ENCODE measurements at places on chromosomes 3 and 15.
A peak's percentile ranks its signal among the peaks of the same experiment; 100 is the strongest.

GRCh38 chr15:95227235-95227634, 995.9 kb downstream of the MCTP2 start:
- DNase-seq: no peak

DNA sequence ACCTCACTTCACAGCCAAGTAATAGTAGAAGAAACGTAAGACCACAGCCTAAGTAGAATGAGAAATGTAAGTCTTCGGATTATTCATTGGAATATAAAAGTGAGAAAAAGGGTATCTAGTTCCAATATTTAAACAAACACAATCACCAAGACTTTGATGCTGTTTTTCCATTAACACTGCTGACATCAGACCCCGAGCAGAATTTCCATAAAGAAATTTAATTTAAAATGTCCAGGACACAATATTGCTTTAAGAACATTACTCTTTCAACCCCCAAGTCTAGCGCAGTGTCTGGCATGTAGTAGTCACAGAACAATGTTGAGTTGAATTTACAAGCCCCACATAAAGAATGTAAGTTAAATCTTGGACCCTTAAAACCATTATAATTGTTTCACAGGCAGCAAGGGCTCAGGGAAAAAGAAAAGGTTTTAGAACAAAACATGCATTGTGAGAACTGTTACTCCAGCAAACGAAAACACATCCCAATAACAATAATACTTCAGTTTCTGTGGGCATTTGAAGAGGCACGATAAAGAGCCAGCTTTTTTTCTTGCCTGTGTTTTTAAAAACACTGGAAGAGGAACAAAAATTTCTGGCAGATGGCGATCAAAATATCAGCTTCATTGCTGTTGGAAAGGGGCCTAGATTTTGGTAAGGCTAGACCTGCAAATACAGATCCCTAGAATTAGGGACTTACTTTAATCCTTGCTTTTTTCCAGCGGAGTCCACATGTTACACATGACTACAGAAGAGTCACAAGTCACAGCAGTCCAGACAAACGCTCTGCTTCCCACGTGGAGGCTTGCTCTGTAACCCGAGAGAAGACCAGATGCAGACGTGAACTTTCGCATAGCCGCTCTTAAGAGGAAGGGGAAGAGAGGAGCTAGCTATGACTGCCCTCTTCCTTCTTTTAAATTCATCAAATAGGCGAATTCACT, 77.9 kb upstream of the IGSF10 start:
- no peak for DNase-seq

GRCh38 chr15:26866298-26867199, at the start of gene GABRA5:
Gene GABRA5 (plus strand): TSS chr15:26867062. CDS start chr15:26869249, 2,187 bp downstream.
- peak; percentile 81 for DNase-seq

GRCh38 chr3:59064728-59065127, 14.9 kb upstream of the CFAP20DC start:
- no peak for DNase-seq

DNA sequence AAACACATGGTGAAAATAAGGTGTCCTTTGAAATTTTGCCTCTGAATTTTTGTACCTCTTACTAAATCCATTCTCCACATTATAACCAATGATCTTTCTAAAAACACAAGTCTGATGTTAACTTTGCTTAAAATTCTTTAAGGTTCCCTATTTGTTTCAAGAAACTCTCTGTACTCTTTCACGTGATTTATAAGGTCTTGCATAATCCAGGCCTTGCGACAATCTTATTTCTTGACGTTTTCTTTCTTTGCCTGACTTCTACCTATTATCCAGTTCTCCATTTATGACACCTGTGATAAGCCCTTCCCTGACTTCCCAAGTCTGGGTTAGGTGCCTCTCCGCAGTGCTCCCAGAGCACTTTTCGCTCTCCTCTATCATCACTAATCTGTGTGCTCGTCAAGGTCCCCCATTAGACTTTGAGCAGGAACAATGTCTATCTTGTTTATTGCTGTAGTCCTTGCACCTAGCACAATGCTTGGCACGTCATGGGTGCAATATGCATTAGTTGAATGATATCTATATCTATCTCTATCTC, 24.3 kb upstream of the KPNA1 start:
- DNase-seq: no peak

DNA sequence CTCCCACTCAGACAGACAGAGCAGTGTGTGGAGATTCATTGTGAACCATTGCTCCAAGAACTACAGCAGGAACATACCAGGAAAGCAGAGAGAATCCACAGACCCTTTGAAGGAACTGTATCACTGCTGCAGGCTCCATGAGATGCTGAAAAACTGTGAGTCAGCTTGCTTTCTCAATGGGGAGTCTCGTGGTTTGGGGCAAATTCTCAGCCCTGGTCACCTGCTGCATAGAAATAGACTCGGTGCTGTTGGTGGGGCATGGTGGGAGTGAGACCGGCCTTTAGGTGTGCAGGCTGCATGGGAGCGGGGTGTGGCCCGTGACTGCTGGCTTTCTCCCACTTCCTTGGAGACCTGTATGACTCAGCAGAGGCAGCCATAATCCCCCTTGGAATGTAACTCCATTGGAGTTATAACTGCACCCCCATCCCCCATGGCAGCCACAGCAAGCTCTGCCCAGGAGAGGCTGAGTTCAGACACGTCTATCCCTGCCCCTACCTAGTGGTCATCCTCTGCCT, 35.6 kb downstream of the ALCAM start:
- DNase-seq: peak; percentile 8

- no peak for DNase-seq
These were observed 46.7 kb upstream of the MTMR14 start for GRCh38 chr3:9602620-9603019.

- no peak for DNase-seq
These were observed 545.3 kb downstream of the GBE1 start for GRCh38 chr3:81216192-81216591.

DNA sequence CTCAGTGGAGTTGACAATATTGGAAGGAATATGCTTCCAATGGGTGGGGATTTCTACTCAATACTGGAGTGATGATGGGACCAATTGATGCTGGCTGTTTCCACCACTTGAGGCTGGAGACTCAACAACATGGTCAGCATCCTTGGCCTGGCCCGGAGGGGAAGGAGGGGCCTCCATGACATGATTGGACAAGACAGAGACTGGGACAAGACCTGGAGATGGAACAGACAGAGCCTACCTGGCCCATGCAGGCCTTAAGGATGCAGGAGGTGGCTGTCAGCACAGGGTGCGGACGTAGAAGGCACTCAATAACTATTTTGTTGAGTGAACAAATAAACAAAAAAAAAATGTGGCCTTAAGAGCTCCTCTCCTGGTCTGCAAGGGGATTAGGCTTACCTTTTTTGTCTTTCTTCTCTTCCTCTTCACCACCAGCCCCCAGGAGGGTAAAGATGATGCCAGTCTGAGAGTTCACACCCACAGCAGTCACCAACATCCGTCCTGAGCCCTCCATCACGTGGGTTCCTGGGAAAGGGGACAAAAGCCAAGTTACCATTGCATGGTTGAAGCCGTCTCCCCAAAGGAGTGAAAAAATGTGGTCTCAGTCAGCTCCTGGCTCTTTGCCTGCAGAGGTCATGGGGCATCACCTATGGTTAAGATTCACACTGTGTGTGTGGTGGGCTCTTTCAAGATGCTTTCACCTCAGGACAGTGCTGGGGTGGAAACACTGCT, 67.1 kb upstream of the SEC13 start:
- DNase-seq: no peak

- DNase-seq: no peak
These were observed 9.0 kb downstream of the KY start for GRCh38 chr3:134641671-134642300.

- DNase-seq: no peak
These were observed 440.7 kb upstream of the THBS1 start for GRCh38 chr15:39140060-39140604.

- peak; percentile 17 for DNase-seq
These were observed 170.8 kb downstream of the IGSF11 start for GRCh38 chr3:118863731-118864322.

DNA sequence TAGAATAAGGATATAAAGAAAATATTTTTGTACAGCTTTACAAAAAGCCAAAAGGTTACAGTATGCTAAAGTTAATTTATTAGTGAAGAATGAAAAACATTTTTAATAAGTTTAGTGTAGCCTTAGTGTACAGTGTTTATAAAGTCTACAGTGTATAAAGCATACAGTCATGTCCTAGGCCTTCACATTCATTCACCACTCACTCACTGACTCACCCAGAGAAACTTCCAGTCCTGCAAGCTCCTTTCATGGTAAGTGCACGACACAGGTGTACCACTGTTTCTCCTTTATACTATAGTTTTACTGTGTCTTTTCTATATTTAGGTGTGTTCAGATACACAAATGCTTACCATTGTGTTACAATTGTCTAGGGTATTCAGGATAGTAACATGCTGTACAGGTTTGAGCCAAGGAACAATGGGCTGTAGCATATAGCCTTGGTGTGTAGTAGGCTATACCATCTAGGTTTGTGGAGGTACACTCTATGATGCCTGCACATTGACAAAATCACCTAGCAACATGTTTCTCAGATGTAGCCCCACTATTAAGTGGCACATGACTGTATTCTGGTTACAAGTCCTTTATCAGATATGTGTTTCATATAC, 197.1 kb upstream of the KBTBD8 start:
- no peak for DNase-seq

DNA sequence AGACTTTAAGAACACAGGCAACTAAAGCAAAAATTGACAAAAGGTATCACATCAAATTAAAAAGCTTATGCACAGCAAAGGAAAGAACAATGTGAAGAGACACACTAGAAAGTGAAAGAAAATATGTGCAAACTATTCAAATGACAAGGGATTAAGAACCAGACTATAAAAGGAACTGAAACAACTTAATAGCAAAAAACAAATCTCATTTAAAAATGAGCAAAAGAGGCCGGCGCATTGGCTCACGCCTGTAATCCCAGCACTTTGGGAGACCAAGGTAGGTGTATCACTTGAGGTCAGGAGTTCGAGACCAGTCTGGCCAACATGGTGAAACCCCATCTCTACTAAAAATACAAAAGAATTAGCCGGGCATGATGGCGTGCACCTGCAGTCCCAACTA, 14.4 kb downstream of the NGLY1 start:
- no peak for DNase-seq

GRCh38 chr3:152524198-152525140, 255.7 kb downstream of the MBNL1 start:
- DNase-seq: peak; percentile 15

DNA sequence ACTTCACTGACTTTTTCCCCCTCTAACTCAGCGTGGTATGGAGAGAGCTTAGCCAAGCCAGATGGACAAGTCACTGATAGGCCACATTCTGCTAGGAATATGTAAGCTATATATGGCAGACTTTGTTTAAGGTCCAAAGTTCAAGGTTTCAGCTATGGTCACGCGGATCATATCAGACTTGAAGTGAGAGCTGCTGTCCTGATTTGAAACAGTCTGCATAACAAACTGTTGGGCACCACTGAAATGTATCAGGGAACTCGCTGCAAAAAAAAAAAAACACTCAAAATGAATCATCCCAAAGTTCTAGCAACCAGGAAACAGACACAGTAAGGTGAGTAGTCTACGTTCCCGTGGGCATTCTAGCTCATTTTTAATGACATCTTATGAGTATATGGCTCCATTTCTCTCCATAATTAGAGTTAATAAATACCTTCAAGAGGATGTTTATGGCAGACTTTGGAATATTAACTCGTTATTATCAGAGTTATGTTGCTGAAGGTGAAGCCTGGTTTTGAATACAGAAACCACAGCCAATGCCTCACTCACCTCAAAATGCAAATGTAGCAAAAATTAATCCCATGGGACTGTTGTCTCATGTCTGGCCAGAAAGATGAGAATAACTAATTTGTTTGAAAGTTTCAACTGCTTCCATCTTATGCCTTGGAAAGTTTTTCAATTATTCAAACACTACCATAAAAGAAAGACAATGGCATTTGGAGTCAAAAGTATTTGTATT, 12.3 kb downstream of the DPH3 start:
- DNase-seq: no peak

DNA sequence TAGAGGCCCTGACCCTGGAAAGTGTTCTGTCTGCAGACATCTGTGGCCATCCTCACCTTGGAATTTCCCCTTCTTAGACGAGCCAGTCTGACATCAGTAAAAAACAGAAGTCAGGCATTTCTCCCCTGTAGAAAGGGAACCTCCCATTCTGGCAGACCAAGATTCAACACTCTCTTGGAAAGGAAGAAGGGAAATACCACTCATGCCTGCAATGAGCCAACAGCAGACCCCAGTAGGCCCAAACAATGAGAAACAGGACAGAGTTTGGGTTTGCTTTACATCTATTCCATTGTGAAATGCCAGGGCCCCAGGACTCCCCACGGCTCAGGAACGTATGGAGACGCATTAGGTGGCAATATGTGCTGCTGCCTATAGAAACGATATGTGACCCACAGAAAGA, 264.0 kb upstream of the NSMCE3 start:
- peak; percentile 45 for DNase-seq

- no peak for DNase-seq
These were observed 1487.0 kb upstream of the GBE1 start for GRCh38 chr3:83248454-83248853.

- no peak for DNase-seq
These were observed 3.3 kb downstream of the SCAMP2 start for GRCh38 chr15:74869726-74870407.

- no peak for DNase-seq
These were observed 58.9 kb upstream of the ETV5 start for GRCh38 chr3:186167646-186168395.

DNA sequence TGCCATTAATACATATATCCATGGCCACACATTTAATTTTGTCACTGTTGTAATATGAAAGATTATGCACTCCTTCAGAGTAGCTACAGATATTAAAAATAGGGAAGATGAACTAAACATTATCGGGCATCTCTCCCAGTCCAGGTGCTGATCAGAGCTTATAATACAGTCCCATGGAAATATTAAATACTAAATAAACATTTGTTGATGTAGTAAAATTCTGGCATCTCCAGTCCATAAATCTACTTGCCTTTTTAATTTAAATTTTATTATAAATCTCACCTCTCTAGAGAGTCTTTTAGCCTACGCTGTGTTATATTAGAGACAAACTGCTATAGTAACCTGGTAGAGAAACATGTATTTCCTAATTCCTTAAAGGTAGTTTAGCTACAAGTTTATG, 297.6 kb downstream of the GRM7 start:
- no peak for DNase-seq

GRCh38 chr15:66894986-66895780, 170.2 kb upstream of the SMAD3 start:
- no peak for DNase-seq

- DNase-seq: no peak
These were observed 87.5 kb downstream of the TNIK start for GRCh38 chr3:171372694-171373093.

GRCh38 chr3:100209948-100210771, 50.6 kb upstream of the TBC1D23 start:
- no peak for DNase-seq

GRCh38 chr3:136490646-136491405, 240.7 kb downstream of the PCCB start:
- no peak for DNase-seq

- no peak for DNase-seq
These were observed 177.0 kb downstream of the CNTN6 start for GRCh38 chr3:1269808-1270207.

DNA sequence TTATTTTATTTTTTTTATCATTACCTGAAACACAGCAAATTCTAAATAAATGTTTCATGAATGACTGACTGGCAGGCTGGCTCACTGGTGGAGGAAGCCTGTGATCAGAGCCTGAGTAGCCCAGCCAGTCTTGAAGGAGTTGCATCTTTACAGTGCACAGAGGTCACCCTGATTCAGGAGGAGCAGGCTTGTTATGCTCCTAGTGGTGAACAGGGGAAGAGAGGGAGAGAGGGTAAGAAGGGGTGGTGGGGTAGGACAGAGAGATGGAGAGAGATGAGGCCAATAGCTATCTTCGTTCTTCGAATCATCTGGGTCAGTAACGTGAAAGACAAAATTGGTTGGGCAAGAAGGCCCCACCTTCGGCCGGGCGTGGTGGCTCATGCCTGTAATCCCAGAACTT, 202.6 kb upstream of the MCTP2 start:
- no peak for DNase-seq
